NCI-H2171 (cell line): ENCODE measurements at places on chromosomes 12 and 14.

GRCh38 chr12:112815589-112816321 is 24.2 kb downstream of the RPH3A start:
- no peak for DNase-seq

DNA sequence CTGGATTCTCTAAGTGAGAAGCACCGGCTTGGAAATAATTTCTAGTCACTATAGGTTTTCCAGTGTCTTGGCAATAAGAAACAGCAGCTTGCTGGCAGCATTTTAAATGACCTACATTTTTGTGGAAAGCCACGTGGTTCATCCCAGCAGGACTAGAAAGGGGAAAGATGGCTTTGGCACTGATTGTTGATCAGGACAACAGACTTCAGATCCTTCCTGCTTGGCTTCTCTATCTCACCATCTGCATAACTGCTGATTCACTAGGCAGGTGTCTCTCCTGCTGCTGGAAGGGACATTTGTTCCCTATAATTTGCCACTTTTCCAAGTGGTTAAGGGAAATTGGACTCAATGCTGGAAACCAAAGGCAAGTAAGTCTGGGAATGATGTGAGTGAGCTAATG is 131.0 kb downstream of the TTC8 start:
- DNase-seq = peak; percentile 37

DNA sequence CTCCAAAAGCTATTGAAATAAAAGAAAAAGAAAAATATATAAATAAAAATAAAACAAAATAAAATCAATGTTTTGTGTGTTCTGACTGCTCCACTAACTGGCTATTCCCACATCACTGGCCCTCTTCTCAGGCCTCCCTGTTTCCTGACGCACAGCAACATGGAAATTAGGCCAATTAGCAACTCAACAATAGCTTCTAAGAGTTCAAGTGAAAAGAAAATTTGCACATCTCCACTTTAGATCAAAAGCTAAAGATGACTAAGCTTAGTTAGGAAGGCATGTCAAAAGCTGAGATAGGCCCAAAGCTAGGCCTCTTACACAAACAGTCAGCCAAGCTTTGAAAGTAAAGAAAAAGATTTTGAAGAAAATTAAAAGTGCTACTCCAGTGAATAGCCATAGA is 200.8 kb downstream of the DUSP6 start:
- no peak for DNase-seq

- DNase-seq = peak; percentile 51
Measured at GRCh38 chr14:35375558-35376025, 29.0 kb downstream of the NFKBIA start.

DNA sequence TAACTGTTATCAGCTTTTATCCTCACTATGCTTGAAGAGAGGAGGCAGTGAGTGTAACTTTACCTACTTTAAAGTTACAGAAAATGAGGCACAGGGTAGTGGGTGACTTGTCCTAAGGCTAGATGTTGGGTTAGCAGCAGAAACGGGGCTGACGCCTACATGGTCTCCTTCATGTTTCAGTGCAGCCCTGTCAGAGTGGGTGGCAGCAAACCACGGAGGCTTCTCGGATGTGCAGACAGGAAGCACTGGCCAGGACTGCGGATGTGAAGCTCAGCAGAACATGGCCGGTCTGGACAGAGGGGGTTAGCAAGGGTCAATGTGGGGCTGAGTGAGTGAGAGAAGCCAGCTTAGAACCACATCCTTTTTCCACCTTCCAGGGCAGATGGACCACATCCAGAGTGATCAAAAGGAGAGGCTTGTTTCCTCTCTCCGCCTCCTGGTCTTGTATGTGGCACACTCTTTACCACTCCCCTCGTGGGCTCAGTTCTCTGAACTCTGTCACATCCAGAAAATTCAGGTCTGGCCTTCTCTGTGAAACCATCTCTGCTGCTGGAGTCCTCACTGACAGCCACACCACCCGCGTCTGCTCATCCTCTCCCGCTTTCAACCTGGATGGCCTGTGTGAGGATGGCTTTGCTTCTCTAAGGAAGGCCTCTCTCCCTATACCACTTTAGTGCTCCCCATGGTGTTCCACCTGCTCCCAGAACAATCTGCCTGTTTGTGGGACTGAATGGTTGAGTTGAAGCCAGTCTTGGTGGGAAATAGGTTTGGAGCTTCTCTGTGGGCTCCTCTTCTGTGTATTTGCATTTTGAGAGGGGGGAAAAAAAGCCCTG is 14.1 kb downstream of the SUSD6 start:
- no peak for DNase-seq

DNA sequence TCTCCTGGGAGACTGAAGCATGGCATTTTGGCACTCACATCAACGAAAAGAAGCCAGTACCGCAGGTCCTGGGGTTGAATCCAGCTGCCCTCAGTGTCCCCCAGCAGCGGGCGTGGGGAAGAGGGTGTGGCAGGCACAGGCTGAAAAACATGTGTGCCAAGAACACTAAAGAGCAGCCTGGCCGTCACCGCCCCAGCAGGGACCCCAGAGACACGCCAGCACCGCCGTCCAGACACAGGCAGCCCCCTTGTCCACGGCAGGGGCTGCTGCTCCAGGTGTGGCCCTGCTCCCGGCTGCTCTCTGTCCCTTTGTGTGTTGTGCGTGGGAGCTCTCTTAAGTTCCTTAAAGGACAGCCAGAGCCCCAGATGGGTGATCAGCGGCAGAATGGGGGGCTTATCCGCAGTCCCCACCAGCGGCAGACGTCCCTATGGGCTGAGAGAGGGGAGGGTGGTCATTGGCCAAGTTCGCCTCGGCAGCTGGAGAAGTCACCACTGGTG is 556 bp downstream of the PHETA1 start:
- no peak for DNase-seq

DNA sequence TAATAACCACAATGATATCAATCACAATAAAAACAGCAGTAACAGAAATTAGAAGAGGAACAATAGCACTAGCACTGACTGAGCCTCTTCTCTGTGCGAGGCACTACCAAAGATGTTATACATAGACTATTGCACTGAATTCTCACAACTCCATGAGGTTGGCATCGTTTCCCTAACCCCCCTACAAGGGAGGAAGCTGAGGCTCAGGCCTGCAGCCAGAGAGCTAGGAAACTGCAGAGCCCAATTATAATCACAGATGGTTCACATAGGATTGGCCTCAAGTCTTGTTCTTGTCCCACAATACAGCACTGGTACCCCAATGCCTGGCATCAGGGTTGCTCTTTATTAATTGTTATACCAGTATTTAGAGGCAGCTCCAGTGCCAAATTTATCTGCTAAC is 278.0 kb downstream of the CEP128 start:
- no peak for DNase-seq

DNA sequence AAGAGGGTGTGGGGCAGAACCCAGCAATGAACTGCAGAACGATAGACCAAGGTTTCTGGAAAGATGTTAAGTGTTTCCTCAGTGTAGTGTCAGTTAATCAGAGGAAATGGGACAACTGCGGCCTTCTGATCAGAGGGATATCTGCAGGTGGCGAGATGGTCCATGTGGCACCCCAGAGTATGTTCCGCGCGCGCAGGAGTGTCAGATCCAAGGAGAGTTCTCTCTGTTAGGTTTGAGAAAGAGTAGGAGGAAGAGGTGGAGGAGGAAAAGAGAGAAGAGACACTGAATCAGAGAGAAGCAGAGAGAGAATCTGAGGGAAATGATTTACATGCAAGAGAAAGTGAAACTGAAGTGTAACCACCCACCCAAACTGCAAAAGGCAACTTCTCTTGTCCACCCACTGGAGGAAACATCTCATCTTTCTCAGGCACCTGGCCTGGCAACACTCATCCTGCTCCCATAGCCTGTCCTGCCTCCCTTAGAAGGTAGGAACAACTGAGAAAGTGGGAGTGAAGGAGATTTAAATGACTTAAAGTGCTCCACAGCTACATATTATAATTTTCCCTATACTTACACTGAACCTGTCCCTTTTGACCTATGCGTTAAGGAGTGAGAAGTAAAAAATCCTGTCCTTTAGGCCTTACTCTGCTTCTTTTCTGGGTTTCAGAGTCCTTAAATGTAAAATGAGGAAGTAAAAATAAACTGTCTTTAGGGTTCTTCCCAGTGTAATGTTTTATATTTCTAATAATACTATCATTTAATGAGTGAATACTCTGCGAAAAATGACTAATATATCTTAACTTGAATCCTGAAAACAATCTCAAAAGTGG is 6.8 kb upstream of the TESPA1 start:
- no peak for DNase-seq

GRCh38 chr12:108744021-108744897 is 12.9 kb upstream of the CORO1C start:
- no peak for DNase-seq

DNA sequence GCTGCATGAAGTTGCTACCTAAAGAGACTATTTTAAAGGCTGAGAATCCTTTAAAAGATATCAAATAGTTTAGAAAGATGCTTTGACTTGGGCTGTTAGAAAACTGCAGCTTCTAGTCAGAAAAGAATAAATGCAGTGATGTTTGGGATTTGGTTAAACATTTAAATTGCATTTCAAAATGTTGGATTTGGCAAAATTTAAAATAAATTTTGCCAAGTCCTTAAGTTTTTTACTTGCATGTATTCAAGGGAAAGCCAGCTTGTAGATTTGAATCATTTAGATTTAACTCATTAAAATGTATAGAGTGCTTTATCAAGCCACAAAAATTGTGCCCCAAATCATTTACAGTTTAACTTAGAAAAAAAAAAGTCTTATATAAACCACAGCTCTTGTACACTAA is 109.7 kb downstream of the ANKS1B start:
- no peak for DNase-seq

- DNase-seq = no peak
Measured at GRCh38 chr12:13666806-13667205, 314.6 kb downstream of the GRIN2B start.

- DNase-seq = no peak
Measured at GRCh38 chr14:51733147-51733546, 81.4 kb downstream of the FRMD6 start.

- no peak for DNase-seq
Measured at GRCh38 chr12:90917431-90917830, 37.5 kb downstream of the CCER1 start.

DNA sequence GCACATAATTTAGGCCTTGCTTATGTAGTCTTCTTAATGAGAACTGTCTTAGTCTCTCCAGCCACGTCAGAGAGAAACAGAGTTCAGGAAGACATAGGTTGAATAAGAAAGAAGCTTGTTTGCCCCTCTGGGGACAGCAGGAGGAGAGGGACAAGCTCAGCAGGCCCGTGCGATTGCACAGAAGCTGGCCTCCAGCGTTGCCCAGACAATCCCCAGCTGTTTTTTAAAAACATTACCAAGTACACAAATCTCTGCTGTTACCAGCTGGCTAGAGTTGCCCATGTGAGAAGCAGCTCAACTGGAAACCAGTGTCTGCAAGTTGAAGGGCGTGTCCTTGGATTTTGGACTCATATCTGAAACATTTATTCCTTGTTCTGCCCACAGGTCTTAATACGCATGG is 232.6 kb downstream of the EFCAB11 start:
- no peak for DNase-seq

- no peak for DNase-seq
Measured at GRCh38 chr14:91689608-91690007, 42.3 kb downstream of the CATSPERB start.

DNA sequence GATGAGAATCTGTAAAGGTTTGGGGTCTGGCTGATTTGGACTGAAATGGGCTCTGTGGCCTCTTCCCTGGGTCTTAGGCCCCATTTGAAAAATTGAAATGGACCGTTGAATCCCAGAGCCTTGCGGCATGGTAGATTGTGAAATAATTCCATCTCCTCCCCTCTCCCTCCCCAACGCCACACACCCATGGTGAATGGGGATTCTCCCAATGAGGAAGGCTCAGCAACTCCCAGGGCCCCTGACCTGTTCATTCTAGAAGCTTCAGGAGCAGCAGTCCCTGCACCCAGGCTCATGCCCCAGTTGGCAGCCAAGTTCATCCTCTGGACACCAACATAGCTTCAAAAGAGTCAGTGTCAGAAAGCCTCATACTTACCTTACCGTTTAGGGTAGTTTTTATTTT is 217.4 kb downstream of the ZFP36L1 start:
- DNase-seq = no peak

DNA sequence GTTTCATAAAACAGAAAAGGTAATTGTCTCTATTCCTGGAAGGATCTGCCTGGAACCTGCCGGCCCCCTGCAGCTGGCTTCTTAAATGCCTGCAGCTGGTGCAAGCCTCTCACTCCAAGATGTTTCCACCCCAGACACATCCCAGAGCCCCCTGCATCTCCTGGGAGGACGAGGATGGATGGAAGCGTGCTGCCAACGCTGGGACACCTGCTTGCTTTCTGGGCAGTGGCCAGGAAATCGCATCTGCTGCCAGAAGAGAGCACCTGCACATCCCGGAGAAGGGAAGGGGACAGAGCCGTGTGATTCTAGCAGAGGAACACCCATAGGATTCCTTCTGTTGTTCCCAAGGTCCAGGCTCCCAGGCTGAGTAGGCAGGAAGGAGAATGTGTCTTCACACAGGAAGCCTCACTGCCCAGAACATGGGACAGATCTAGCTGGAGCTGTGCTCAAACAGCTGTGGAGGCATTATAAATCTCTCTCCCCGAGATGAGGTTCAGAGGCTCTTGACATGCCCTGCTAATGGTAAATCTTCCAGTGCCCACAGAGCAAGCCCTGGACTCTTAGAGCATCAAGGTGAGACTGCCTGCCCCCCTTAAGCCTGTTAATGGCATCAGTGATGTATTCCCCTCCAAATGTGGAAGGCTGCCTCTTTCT is 138.8 kb upstream of the MAP1LC3B2 start:
- DNase-seq = peak; percentile 81

DNA sequence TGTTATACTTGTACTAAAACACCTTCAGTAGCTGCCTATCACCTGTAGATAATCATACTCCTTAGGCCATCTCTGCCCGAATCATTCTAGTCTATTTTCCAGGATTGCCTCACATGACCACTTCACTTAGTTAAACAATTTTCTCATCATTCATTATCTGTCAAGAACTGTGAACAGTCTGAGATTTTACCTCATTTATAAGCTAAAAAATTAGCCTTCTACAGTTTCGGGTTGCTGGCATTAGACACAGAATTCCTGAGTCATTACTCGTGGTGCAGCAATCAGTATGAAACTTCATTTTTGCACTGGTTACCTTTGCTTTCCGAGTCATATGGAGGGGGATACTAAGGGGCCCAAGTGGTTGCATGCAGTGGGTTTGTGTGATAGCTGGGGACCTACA is 57.6 kb upstream of the OTOGL start:
- DNase-seq = no peak

GRCh38 chr12:112340230-112340629 is 42.0 kb downstream of the HECTD4 start:
- no peak for DNase-seq

DNA sequence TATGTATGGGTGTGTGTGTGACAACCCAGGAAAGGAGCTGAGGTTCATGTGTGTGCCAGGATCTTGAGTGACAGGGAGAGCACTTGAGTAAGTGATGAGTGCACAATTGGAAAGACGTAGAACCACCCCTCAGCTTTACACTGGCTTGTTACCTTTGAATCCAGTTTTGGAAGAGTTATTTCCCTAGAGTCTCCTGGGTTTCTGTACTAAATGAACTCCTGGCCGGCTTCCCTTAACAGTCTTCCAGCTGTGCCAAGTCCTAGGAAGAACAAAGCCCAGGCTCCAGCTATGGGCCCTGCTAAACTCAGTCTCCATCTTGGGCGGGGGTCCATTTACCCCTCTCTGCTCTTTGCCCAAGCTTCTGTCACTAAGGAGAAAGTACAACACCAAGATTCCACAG is 19.7 kb upstream of the NR1H4 start:
- DNase-seq = no peak

GRCh38 chr14:54314365-54315104 is 82.3 kb upstream of the CDKN3 start:
- no peak for DNase-seq

- no peak for DNase-seq
Measured at GRCh38 chr12:28223025-28223554, 32.8 kb downstream of the CCDC91 start.
